CD4-positive, alpha-beta T cell treated with Interleukin-1 beta for 1 hour (primary cell): ENCODE measurements at places on chromosomes 7 and 10.

DNA sequence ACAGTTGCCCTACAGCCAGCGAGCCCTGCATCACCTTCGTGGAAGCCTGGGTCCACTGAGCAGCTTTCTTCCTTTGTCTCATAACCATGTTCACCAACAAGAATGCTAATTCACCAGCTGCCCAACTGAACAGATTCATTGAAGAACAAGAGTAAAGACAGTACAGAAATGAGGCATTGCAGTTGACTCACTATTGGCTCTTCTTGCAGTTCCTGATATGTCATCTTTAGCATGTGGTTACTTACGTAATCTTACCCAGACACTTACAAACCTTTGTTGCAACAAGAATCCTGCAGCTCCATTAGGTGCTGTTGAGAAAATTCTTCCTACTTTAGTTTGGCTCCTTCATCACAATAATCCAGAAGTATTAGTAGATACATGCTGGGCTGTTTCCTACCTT, 174.0 kb upstream of the TPK1 start:
- DNase-seq = no peak

- DNase-seq = no peak
Measured at GRCh38 chr10:118520116-118520742, 75.2 kb downstream of the PRLHR start.

DNA sequence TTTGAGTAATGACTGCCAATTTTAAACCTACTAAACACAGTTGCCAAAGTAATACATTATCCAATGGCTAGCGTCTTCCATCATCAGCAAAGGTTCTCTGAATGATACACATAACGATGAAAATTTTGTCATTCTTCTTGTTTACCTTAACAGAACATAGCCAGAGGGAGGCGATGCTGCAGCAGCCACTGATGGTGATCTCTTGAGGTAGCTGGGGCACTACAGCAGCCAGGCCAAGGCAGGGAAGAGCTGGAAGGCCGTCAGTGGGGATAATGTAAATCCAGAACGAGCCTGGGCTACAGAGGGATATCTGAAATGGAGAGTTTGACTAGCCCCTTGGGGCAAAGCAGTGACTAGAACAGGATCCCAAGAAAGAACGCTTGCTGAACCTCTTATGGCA, 38.8 kb downstream of the PRPS1L1 start:
- DNase-seq = no peak

GRCh38 chr7:143351060-143351459, 11.5 kb downstream of the FAM131B start:
- DNase-seq = no peak

DNA sequence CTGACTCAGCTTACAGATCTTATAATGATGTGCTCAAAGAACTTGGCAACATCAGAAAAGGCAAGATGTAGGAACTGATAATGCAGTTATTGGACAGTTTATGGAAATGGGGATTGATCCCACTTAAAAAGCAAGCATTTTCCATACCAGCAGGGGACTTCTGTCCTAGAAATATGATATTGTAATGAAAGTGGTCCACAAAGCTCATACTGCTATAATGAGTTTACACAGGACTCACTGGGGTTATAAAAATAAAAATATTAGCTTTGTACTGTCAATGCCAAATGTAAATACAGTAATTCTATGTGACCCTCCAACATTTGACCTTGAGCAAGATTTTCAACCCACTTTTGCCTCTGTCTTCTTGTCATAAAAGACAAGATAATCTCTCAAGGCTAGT, 145.5 kb upstream of the SEM1 start:
- no peak for DNase-seq

GRCh38 chr7:148783801-148784527, 85.3 kb downstream of the CUL1 start:
- DNase-seq = no peak

- DNase-seq = no peak
Measured at GRCh38 chr10:82861889-82862288, 986.9 kb downstream of the NRG3 start.

GRCh38 chr10:121373411-121373810, 224.8 kb downstream of the FGFR2 start:
- DNase-seq = no peak

- no peak for DNase-seq
Measured at GRCh38 chr10:52143338-52143737, 170.7 kb upstream of the DKK1 start.

GRCh38 chr10:31961277-31962074, 32.8 kb upstream of the ARHGAP12 start:
- no peak for DNase-seq

DNA sequence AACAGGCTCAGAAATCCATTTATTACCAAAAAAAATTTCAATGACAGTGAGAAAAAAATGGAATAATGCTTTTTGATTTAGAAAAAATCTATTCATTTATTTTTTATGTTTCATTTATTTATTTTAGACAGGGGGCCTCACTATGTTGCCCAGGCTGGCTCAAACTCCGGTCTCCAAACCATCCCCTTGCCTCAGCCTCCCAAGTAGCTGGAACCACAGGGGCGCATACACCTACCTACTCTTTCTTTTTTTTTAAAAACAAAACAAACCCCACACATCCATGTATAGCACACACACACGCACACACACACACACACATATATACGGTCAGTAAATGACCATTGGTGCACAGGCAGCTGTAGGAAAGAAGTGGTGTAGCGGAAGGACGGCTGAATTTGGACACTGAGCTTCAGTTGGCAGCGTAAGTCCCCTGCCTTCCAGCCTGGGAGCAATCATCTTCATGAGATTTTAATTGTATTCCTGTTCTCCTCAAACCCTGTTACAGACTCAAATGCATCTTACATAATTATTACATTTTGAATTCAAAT, 28.8 kb downstream of the ARL4A start:
- no peak for DNase-seq

DNA sequence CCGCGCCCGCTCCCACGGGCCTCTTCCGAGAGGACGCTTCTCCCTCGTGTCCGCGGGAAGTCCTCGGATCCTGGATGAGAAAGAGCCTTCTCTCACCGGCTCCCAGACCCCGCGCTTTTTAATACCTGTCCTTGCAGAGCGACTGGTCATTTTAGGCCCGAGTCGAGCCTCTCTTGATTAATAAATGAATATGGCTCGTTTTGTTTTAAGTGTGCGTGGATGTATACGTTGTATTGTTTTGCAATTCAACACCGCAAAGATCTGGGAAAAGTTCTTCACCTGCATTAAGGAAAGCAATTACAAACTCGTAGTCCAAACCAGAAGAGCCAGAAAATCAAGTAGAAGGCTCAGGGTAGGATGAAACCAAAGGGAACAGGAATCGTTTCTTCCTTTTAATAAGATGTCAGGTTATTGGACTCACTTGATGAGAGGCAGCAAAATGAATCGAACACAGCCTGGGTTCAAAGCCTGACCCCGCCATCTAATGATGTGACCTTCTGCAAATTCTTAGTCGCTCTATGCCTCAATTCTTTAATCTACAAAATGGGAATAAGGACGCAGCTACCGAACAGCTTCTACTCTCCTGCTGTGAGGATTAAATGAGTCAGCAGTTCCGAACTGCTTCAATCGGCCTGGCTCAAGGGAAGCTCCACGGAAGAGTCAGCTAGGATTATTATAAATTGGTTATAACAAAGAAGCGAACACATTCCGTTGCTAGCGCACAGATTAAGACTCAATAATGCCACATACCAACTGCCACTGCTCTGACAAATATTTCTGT, 277.8 kb upstream of the NEBL start:
- no peak for DNase-seq

GRCh38 chr7:149196705-149197171, 1.4 kb downstream of the ZNF282 start:
- no peak for DNase-seq

- DNase-seq = no peak
Measured at GRCh38 chr7:15033039-15033438, 130.5 kb upstream of the DGKB start.

DNA sequence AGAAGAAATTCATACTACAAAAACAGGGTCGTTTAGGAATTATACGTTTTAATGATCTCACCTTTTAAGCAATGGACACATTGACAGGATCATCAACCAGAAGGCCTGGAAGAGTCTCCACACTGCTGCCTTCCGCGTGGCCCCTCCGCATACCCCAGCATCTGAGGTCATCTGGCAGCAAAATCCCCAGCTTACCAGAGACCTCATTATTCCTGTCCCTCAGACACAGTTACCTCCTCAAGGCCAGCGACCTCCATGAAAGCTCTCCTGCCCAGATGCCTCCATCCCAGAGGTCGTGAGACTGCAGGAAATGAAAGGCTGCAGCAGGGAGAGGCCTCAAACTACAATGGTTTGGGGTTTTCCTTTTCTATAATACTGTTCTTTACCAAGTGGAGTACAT, 14.8 kb upstream of the GSAP start:
- DNase-seq = no peak

DNA sequence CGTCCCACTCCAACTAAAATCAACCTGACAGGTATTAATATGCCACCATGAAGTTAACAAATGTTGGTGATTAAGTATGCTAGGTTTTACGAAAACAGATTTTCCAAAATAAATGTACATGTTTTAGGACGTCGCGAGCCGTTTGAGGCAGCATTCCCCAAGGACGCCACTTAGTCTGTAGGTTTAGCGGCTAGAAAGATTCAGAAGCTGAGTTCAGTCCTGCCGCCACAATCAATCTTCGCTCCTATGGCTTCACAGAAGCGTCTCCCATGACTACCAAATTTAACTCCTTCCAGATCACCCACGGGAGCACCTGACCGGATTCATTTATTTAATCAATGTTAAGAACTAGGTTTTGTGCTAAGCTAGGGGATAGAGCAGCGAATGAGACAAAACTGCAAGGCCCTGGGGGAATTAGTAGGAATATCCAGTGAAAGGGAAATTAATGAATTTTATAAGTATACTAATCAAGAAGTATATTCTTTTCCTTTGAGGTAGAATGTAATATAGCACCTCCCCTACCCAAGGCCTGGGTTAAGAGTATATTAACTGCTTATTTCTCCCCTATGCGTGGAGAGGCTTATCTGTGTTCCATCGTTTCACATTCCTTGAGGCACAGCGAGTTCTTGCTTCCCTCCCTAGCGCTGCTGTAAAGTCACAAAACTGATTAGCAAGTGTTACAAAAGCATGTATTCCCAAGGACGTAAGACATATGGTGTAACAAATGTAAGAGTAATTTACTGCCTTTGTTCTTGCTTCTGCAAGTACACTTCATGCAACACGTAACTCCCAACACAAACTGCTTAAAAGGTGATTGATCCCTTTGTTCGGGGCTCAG, 994 bp upstream of the CYP51A1 start:
- no peak for DNase-seq

DNA sequence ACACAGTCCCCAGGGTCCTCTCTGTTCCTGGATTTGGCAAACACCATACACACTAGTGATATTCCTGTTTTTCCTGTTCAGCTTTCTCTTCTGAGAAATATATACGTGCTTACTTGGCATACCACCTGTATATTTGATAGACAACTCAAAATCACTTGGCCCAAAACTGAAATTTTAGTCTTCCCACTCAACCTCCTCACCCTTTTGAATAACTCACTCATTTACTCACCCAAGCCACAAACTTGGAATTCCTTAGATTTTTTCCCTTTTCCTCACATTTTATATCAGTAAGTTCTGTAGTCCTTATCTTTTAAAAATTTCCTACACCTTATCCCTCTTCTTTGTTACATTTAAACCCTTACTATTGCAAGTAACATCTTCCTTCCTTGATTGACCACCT, 143.4 kb downstream of the PPP1R3A start:
- DNase-seq = no peak

DNA sequence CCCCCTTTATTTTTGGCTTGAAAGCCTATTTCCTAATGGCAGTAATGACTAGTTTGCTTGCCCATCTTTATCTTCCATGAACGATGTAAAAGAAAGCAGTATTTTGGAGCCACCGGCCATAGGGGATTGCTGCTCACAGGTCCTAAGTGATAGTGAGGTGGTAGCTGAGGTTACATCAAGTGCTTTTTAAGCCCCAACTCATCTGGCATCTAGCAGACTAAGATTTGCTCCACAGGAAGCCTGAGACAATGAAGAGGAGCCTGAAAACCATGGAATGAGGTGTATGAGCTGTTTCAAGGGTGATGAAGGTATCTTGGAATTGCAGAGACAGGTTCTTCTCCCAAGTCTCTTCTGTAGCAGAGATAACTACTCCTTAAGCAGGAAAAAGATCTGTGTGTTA, 496.3 kb downstream of the XPNPEP1 start:
- DNase-seq = no peak

DNA sequence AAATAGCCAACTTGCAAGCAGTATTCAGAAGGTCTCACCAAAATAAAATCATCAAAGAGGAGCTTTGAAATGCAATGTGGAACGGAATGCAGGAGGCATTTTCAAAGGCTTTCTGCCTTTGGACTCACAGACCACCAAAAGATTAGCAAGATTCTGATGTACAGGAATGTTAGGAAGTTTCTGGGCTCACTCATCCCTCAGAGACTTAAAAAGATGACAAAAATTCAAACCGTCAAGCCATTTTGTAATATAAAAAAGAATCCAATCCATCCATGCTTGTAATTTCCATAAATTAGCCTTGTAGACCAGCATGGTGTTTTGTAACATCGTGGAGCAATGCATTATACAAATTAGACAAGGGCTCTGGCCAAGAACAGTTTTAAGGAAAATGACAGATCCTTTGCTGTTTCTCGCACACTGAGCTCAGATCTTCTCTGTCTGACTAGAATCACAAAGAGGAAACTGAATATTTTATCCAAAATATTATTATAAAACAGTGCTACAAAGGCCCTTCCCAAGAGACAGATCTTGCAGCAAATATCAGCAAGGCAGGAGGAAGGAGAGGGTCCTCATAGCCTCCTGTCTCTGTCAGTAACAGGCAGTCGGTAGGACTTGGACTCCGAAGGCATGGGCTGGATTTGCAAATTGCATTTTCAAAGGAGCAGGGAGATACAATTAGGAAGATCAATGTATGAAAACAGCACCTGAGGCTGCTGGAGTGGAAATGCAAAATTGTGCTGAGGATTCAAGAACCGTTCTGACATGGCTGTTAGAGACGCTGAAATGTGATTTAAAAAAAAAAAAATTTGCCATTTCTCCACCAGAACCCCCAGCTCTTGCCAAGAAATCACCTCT, 57.4 kb upstream of the NRP1 start:
- DNase-seq = no peak

DNA sequence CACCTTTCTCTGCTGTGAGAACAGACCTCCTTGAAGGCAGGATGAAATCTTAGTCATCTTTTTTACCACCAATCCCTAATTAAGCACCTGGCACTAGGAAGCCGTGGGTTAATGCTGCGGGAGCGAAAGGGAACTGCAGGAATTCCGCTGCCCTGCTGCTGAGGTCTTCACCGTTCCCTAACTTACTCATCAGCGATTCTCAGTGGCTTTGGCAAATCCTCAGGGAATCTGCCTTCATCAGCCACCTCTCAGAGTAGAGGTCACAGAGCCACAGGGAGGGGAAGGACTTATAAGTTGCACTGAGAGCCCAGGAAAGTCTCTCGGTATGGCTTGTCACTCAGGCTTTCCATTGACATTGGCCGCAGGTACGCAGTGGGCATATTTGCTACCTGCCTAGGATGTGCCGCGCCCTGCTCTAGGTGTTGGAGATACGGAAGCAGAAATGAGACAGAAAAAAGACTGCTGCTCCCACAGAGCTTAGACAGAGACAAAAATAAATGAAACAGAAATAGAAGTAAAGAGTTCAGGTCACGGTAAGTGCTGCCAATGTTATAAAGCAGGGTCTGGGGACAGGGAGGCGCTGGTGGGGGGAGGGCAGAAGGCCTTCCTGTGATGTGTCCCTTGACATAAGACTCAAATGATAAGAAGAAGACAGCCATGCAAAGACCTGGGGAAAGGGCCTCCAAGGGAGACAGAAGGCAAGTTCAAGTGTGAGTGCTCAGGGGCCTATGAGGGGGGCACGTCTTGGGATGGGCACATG, 72.6 kb upstream of the OPALIN start:
- DNase-seq = no peak

- no peak for DNase-seq
Measured at GRCh38 chr10:25130906-25131305, 43.9 kb upstream of the GPR158 start.
